ENCODE measurements at places on chromosomes 2 and 18.
A peak's percentile ranks its signal among the peaks of the same experiment; 100 is the strongest.

DNA sequence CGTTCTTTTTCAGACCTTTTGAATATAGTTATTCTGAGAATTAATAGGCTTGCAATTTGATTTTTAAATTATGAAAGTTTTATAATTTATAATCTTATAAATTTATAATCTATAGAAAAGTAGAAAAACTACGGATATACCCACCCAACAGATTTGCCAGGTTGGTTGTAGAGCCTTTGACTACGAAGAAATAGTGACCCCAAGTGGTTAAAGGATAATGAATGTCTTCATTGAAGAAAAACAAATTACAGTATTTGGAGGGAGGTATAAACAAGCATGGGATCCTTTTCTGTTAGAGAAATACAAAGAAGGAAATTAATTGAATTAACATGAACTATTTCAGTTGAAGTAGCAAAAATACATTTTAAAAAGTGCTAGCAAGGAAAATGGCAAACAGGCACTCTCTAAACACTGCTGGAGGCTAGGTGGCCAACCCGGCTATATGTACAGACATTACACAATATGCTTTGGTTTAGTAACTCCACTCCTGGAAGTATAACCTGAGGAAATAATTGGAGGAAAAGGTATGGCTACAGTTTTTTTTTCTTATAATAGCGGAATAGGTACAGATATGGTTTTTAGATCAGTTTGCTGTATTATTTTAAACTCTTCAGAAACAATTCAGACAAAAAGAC is 110.9 kb downstream of the MIB1 start:
- peak; percentile 25 for DNase-seq

GRCh38 chr2:197875763-197876162 is 71.4 kb downstream of the PLCL1 start:
- no peak for DNase-seq

- no peak for DNase-seq
These were observed 29.8 kb downstream of the TOGARAM2 start for GRCh38 chr2:29010946-29011345.

GRCh38 chr2:178796079-178796677 is 11.0 kb downstream of the TTN start:
- peak; percentile 54 for DNase-seq

DNA sequence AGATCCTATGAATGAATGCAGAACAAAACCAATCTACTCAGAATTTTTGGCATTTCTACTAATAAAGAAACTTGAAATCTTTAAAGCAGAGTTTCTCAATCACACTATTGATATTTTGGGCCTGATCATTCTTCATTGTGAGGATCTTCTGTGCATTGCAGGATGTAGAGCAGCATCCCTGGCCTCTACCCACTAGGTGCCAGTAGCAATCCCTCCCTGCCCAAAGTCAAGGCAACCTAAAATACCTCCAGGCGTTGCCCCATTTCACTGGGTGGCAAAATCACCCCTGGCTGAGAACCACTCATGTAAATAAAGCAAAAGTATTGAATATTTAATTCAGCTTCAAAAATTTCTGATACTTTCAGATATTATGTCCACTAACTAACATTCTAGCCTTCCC is 213.0 kb downstream of the SP3 start:
- DNase-seq = peak; percentile 34

GRCh38 chr2:203062126-203062525 is 47.5 kb downstream of the NBEAL1 start:
- no peak for DNase-seq

- DNase-seq = no peak
These were observed 17.0 kb upstream of the MTCL1 start for GRCh38 chr18:8688216-8688800.

GRCh38 chr2:61380056-61380881 is 90.6 kb downstream of the USP34 start:
- no peak for DNase-seq

DNA sequence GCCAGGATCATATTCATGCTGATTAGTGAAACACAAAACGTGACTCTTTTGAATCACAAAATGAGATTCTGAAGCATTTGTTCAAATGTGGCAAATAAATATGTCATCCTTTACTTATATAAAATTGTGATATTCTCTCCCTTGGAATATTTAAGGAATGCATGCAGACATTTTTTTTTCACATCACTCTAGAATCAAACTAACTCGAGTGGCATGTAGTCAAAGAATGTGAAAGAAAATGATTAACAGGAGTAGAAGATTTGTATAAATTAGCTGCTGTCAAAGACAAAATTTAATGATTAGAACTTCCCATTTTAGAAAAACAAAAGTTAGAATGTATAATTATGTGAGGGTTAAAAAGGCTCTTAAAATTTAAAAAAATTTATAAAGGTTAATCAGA is 721.0 kb upstream of the FAM98A start:
- no peak for DNase-seq

GRCh38 chr2:101759162-101759561 is 61.7 kb downstream of the MAP4K4 start:
- peak; percentile 81 for DNase-seq

All from MCF 10A (cell line).